Spleen (tissue), 13 donors: ENCODE measurements at places on chromosomes 13 and 19. TPM values are rescaled to one million over a fixed set of nuclear protein-coding genes. Genes with fewer than 3 reads are reported as not detected.

- no peak overlapping the region for H3K27ac ChIP-seq
- H3K27me3 ChIP-seq = no peaks in the 10 kb centered on the region
- no peak overlapping the region for H3K4me3 ChIP-seq
- no peaks in the 10 kb centered on the region for H3K4me1 ChIP-seq
- H3K36me3 ChIP-seq = no peaks in the 10 kb centered on the region
Observed at GRCh38 chr19:20863176-20863575, 59.9 kb upstream of the ZNF85 start.

DNA sequence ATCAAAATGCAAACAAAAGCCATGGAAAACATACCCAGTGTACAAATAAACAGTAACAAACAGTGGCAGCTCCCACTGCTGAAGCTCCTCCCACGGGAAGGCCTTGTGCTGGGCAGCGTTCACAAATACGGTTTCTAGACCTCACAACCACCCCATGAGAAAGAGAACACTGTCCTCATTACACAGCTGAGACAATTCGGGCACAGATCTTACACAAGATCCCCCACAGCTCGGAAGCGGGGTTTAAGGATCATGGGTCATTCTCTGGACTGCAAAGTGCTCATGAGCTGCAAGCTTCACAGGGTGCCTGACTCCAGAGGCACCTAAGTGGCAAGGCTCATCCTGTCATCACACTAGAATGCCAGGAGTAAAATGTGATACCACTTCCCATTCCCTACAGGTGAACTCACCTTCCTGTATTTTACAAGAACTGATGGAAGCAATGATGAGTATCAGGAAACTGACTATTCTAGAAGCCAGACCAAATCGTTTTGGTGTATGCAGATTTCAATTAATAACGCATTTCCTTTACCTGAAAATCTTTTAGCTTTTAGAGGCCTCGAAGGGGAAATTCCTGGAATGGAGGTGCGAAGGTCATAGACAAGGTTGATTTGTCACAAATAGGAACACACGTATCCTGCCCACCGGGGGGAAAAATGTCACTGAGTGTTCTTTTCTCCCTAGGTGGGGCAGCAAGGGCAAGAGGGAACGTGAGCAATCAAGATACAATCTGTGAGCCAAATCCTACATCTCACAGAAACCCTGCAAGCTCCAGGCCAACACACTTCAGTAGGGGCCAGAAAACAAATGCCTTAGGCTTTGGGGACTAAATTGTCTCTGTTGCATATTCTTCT is 41.2 kb downstream of the STK24 start:
- peak overlapping the region; percentile 0 for H3K27ac ChIP-seq
- no peak for DNase-seq
- peaks cover 86% of the 10 kb centered on the region for H3K4me1 ChIP-seq

DNA sequence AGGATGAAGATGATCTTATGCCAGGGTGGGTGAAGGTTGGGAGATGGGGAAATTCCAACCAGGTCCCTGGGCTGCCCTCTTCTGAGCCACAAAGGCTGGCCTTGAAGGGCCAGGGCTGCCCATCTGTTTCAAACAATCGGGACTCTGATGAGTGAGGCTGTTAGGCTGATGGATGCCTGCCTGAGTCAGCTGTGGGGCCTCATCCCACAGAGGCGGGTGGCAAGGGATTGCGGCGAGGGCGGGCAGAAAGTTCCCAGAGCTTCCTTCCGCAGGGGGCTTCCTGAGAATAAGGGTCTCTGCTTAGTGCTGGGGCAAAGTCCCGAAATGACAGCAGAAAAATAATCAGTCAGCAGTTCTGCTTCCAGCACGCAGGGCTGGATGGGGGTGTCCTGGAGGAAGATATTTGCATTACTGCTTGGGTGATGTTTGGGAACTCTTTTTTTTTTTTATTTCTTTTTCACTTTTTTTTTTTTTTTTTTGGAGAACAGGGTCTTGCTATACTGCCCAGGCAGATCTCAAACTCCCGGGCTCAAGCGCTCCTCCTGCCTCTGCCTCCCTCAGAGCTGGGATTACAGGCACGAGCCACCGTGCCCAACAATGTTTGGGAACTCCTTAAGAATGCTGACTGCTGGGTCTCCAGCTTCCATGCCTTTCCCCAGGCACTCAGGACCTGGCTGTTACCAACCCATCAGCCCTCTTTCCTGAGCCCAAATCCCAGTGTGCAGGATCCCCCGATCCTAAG is 14.1 kb downstream of the SH3GL1 start:
- peaks cover 94% of the 10 kb centered on the region for H3K4me1 ChIP-seq
- H3K36me3 ChIP-seq = peaks cover 11% of the 10 kb centered on the region
- no peak overlapping the region for H3K27ac ChIP-seq
- H3K27me3 ChIP-seq = no peaks in the 10 kb centered on the region
- no peak overlapping the region for H3K4me3 ChIP-seq
- DNase-seq = no peak

Gene HSH2D
- polyA plus RNA-seq = 66.1 TPM

Gene PCDH9
- 1.1 TPM for polyA plus RNA-seq

GRCh38 chr13:102875256-102875655 is 29.4 kb downstream of the ERCC5 start:
- no peak overlapping the region for H3K4me3 ChIP-seq
- H3K27ac ChIP-seq = no peak overlapping the region
- peaks cover 11% of the 10 kb centered on the region for H3K4me1 ChIP-seq
- peaks cover 51% of the 10 kb centered on the region for H3K36me3 ChIP-seq

Gene CYP2A7
- polyA plus RNA-seq = not detected

Gene HIPK4
- 0.08 TPM for polyA plus RNA-seq

DNA sequence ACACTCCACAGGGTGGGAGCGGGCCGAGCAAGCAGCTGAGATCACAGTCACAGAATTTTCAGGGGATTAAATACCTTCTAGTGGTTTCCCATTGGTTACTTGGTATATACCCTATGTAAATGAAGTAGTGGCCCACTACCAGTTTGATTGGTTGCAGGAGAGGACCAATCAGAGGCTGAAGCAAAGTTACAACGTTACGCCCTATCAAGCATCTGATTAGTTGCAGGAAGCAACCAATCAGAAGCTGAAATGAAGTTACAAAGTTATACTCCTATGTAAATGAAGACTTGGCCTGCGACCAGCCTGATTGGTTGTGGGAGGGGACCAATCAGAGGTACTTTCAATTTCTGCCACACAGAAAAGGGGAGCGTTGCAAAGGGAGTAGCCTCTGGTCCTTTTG is 474.0 kb downstream of the COG6 start:
- no peaks in the 10 kb centered on the region for H3K36me3 ChIP-seq
- peaks cover 25% of the 10 kb centered on the region for H3K4me1 ChIP-seq
- H3K27ac ChIP-seq = no peak overlapping the region
- H3K4me3 ChIP-seq = no peak overlapping the region
- no peaks in the 10 kb centered on the region for H3K27me3 ChIP-seq

- H3K27me3 ChIP-seq = no peaks in the 10 kb centered on the region
- no peak for DNase-seq
- H3K4me3 ChIP-seq = no peak overlapping the region
- H3K27ac ChIP-seq = no peak overlapping the region
- H3K36me3 ChIP-seq = peaks cover 8% of the 10 kb centered on the region
Observed at GRCh38 chr13:114311387-114311786, 2.9 kb upstream of the CHAMP1 start.
